ENCODE measurements at places on chromosomes 6 and 20. TPM values are rescaled to one million over a fixed set of nuclear protein-coding genes. Genes with fewer than 3 reads are reported as not detected.
A peak's percentile ranks its signal among the peaks of the same experiment; 100 is the strongest.

DNA sequence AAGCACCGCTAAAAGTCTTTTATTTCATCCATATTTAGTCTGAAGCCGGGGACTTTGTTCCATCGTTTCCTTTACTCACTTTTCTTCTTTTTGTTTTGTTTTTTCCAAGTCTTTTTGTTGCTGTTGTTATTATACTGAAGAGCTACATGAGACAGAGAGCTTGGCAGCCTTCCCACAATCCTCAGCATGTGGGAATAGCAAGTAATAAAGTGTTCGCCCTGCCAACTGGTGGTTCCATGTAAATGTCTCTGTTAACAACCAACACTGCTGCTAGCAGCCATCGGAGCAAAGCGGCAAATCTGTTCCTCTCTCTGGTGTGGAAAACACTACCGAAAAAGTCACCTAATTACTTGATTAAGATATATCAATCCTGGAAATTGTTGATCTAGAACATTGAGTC is 437.8 kb upstream of the ID4 start:
- peaks cover 7% of the 10 kb centered on the region for H3K4me1 ChIP-seq
- H3K36me3 ChIP-seq = no peaks in the 10 kb centered on the region
- H3K4me3 ChIP-seq = no peak overlapping the region
- peak; percentile 65 for DNase-seq
- peak overlapping the region; percentile 1 for H3K27ac ChIP-seq
- H3K27me3 ChIP-seq = no peaks in the 10 kb centered on the region

GGT7 gene
- total RNA-seq = 12.5 TPM

- H3K4me3 ChIP-seq = no peak overlapping the region
- H3K4me1 ChIP-seq = no peaks in the 10 kb centered on the region
- no peak overlapping the region for H3K27ac ChIP-seq
- no peaks in the 10 kb centered on the region for H3K36me3 ChIP-seq
- H3K27me3 ChIP-seq = no peaks in the 10 kb centered on the region
Measured at GRCh38 chr6:134183844-134184243, 131.4 kb upstream of the SLC2A12 start.

DNA sequence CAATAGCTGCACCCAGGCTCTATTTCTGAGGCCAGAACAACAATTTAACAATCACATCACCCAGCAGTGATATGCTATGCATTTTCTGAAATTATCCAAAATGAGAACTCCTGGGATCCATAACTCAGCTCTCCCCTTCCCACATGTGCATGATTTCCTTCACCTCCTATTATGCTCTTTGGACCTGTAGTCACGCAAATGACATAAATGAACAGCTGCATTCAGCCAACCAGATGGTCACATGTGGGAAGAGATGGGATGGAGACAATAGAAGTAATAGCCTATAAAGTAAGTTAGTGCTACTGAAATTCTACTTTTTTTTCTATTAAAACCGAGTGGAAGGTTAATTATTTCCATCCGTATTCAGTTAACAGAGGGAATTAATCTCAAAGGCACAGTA is 662.1 kb upstream of the ID4 start:
- no peaks in the 10 kb centered on the region for H3K4me1 ChIP-seq
- H3K36me3 ChIP-seq = no peaks in the 10 kb centered on the region
- DNase-seq = no peak

VSX1 gene
- not detected for total RNA-seq

DNA sequence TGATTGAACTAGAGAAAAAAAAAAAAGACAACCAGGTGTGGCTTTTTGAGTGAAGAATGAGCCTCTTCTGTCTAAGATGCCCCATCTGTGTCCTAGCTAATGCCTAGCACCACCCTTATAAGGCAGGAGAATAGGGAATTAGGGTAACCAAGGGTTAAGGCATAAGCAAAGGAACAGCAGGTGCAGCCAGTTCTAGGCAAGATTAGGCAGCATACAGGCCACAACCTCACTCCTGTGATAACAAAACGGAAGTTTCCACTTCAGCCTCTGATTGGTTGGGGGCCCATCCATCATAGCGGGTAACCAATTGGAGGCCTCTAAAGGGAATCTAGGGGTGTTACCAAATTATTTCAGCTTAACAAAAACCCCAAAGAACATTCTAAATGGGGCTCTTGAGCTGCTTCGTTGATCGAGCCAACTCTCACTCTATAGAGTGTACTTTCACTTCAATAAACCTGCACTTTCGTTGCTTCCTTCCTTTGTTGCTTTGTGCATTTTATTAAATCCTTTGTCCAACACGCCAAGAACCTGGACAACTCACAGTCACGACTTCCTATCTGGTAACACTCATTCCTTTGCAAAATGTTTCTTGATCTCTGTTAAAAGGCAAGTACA is 61.9 kb upstream of the TAGAP start:
- no peak overlapping the region for H3K27ac ChIP-seq
- H3K4me3 ChIP-seq = no peak overlapping the region
- no peaks in the 10 kb centered on the region for H3K4me1 ChIP-seq
- DNase-seq = no peak
- H3K36me3 ChIP-seq = no peaks in the 10 kb centered on the region

BHLHE23 gene
- total RNA-seq = not detected

SLC16A10 gene
- total RNA-seq = 0.83 TPM

- H3K36me3 ChIP-seq = no peaks in the 10 kb centered on the region
- H3K27ac ChIP-seq = no peak overlapping the region
- H3K4me1 ChIP-seq = peaks cover 6% of the 10 kb centered on the region
- no peak for DNase-seq
- no peak overlapping the region for H3K4me3 ChIP-seq
- no peaks in the 10 kb centered on the region for H3K27me3 ChIP-seq
Measured at GRCh38 chr6:127262896-127263295, 3.8 kb upstream of the RNF146 start.
